Effector memory CD4-positive, alpha-beta T cell (primary cell): ENCODE measurements at places on chromosomes 7 and 10.

DNA sequence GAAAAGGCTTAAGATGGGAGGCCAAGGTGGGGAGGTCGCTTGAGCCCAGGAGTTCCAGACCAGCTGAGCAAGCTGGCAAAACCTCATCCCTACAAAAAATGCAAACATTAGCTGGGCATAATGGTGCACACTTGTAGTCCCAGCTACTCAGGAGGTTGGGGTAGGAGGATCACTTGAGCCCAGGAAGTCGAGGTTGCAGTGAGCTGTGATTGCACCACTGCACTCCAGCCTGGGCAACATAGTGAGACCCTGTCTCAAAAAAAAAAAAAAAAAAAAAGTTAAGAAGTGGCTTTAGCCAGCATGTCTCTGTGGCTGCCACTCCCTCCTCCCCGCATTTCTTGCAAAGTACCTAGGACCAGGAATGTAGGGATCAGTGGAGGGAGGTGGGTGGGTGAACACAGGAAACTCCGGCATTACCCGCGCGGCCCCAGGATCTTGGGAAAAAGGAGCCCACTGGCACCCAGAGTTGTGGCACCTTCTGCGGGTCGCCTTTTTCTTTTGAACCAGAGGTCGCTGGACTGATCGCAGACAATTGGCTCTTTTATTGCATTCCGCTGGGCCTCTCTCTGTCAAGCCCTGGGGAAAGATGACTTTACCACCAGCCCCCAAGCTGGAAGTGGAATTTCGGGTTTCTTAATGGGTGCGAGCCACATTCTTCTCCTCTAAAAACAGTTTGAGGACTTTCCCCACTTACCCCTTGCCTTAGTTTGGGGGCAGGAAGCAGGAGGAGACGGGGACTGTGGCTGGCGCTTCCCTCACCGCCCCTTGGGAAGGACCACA lies 3.5 kb downstream of the VGF start:
- peaks cover 11% of the 10 kb centered on the region for H3K36me3 ChIP-seq
- H3K27me3 ChIP-seq = peaks cover 48% of the 10 kb centered on the region

DNA sequence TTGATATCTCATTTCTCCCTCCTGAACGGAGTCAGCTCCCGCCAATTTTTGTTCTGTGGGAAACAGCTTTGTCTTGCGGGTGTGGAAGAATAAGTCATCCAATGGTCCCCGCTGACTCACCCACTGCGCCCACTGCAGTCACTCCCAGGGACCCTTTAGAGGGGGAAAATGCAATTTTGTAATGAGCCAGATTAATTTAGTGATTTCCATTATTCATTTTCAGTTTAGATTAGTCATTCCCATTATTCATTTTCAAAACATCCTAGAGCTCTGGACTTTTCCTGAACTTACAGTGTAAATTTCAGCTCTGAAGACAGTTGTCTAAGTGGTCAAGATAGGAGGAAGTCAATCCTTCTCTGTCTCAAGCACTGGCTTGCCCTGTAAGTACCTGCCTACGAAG lies 154.9 kb upstream of the TMEM72 start:
- no peaks in the 10 kb centered on the region for H3K27me3 ChIP-seq
- H3K36me3 ChIP-seq = no peaks in the 10 kb centered on the region
- no peak overlapping the region for H3K4me3 ChIP-seq
- no peak overlapping the region for H3K27ac ChIP-seq
- DNase-seq = no peak

DNA sequence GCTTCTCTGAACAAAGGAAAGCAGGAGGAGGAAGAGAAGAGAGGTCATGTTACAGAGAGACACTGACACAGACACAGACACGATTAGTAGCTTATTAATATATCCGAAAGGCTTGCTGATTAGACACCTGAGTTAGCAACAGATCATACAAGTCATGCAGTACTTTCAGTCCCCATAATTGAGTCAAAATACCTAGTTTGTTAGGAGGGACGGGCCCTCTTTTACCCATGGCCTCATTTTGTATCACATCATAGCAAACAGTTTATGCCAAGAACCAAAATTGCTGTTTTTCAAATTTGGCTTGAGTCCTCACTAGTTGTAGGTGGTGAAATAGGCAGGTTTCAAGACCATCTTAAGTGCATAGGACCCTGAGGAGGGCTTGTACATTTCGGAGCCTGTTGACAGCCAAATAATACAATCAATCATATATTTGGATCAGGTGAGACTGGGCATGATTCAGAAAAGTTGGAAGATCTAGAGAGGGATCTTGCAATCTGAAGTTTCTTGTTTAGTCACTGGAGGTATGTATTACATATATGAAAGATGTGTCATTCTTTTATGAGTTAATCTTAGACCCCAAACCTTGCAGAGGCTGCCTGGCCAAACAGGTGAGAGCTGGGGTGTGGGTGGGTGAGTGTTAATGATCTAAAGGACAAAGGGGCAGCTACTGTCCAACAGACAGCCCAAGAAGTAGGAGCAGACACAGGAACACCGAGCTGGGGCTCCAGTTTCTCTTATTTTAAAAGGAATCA lies 65.4 kb downstream of the PRPF18 start:
- no peaks in the 10 kb centered on the region for H3K27me3 ChIP-seq
- no peaks in the 10 kb centered on the region for H3K36me3 ChIP-seq
- H3K4me3 ChIP-seq = no peak overlapping the region
- no peak overlapping the region for H3K27ac ChIP-seq
- H3K4me1 ChIP-seq = no peaks in the 10 kb centered on the region

DNA sequence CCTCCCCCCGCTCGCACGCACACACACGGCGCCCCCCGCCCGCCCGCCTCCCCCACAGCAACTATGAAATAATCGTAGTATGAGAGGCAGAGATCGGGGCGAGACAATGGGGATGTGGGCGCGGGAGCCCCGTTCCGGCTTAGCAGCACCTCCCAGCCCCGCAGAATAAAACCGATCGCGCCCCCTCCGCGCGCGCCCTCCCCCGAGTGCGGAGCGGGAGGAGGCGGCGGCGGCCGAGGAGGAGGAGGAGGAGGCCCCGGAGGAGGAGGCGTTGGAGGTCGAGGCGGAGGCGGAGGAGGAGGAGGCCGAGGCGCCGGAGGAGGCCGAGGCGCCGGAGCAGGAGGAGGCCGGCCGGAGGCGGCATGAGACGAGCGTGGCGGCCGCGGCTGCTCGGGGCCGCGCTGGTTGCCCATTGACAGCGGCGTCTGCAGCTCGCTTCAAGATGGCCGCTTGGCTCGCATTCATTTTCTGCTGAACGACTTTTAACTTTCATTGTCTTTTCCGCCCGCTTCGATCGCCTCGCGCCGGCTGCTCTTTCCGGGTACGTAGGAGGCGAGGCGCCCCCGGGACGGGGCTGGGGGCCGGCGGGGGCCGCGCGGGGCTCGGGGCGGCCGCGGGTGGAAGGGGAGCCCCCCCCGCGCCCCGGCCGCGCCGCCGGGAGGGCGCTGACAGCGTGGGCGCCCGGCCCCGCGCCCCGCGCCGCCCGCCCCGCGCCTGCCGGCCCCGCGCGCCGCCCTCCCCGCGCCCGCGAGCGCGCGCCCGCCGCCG lies 441 bp downstream of the BMI1 start:
- peak overlapping the region; percentile 77 for H3K27ac ChIP-seq
- H3K27me3 ChIP-seq = peaks cover 15% of the 10 kb centered on the region
- peak; percentile 47 for DNase-seq

DNA sequence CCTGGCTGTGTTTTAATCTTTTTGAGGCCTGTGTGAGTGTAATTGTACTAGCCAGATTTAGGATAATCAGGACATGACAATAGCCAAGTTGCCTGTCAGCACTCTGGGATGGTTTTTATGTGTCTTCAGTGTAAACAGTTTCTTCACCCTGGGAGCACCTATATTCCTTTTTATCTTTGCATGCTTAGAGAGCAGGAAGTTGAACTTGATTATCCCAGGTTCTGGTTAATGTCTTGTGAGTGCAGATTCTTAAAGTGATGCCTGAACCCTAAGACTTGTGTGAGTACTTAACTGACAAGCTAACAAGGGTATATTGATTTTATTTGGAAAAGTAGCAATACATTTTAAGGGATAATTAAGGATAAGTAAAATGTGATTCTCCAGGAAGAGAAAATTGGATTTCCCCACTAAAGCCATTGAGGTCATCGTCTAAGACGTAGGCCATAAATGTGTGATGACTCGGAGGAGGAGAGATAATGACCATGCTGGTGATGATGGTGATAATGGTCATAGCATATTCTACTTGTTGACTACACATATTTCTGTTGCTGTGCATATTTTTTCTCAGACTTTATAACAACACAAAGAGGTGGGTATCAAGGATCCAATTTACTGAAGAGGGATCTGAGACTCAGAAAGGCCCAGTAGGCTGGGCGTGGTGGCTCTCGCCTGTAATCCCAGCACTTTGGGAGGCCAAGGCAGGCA lies 234.7 kb downstream of the CAMK1D start:
- H3K4me1 ChIP-seq = peaks cover 16% of the 10 kb centered on the region
- H3K27me3 ChIP-seq = no peaks in the 10 kb centered on the region
- no peaks in the 10 kb centered on the region for H3K36me3 ChIP-seq
- H3K4me3 ChIP-seq = no peak overlapping the region

GRCh38 chr7:106779877-106780276 lies 85.2 kb upstream of the PIK3CG start:
- H3K4me3 ChIP-seq = no peak overlapping the region
- no peaks in the 10 kb centered on the region for H3K36me3 ChIP-seq

DNA sequence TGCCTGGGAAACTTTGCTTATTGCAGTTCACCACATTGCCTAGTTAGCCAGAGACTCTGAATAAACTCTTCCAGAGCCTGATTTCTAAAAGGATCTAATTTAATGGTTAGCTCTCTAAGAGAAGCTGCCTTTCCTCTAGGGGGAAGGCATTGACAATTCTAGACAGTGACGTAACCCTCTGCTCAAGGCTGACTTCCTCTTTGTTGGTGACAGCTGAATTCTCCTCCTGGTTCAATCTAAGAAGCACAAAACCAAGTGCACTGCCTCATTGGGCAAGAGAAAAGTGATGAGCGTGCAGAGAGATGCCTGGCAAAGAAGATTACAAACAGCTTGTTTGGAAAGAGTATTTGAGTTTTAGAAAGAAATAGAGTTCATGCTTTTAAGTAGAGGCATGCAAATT lies 102.7 kb downstream of the MACC1 start:
- no peak overlapping the region for H3K27ac ChIP-seq
- H3K4me1 ChIP-seq = no peaks in the 10 kb centered on the region
- no peak overlapping the region for H3K4me3 ChIP-seq
- H3K36me3 ChIP-seq = no peaks in the 10 kb centered on the region
- DNase-seq = no peak

- no peak for DNase-seq
- H3K4me3 ChIP-seq = no peak overlapping the region
- no peaks in the 10 kb centered on the region for H3K27me3 ChIP-seq
- no peaks in the 10 kb centered on the region for H3K36me3 ChIP-seq
Measured at GRCh38 chr10:45302573-45302972, 12.8 kb downstream of the OR13A1 start.

GRCh38 chr10:132793871-132794849 lies 8.2 kb upstream of the NKX6-2 start:
- DNase-seq = no peak
- H3K4me1 ChIP-seq = no peaks in the 10 kb centered on the region
- H3K27ac ChIP-seq = no peak overlapping the region

DNA sequence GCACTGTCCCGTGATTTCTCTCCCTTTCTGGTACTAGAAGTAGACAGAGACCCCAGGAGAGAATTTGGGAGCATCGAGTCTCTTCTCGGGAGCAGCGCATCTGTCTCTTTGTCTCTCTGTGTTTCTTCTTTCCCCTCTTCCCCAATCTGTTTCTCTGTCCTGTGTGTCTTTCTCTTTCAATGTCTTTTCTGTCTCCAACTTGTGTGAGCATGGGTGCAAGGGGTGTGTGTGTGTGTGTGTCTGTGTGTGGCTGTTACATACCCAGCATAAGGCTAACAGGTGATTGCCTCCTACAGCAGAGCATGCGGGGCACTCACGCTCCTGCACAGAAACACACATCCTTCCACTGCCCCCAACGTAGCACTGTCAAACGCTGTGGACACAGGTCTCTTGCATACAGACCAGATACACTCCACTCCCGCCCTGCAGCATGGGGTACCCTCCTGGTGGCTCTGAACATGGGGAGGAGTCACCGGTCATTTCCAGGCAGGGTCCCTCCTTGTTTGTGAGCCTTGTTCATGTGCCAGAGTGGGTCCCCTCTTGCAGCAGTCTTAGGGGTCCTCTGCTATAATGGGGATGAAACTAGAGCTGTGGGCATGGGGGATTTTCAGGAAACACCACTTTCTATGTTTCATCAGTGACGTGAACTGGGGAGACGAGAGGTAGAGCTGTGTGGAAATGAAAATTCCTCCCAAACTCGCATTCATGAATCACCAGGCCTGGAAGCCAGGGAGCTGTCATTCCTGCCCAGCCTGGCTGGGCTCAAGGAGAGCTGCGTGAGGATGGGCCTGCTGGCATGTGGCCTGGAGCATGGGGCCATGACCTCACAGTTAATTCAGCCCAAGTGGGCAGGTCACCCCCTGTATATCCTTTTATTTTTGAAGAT lies 980 bp downstream of the ADAMTS14 start:
- no peaks in the 10 kb centered on the region for H3K4me1 ChIP-seq
- no peak overlapping the region for H3K27ac ChIP-seq
- H3K27me3 ChIP-seq = peaks cover 10% of the 10 kb centered on the region
- H3K4me3 ChIP-seq = no peak overlapping the region
- H3K36me3 ChIP-seq = no peaks in the 10 kb centered on the region
